Naive thymus-derived CD8-positive, alpha-beta T cell (primary cell): ENCODE measurements at places on chromosomes 7 and 10. TPM values are rescaled to one million over a fixed set of nuclear protein-coding genes. Genes with fewer than 3 reads are reported as not detected.

HOXA5 gene
- not detected for total RNA-seq

INMT gene
- total RNA-seq: 0.77 TPM

GRCh38 chr10:91144961-91145360 is 75.5 kb upstream of the PCGF5 start:
- H3K4me1 ChIP-seq: no peaks in the 10 kb centered on the region
- H3K27ac ChIP-seq: no peak overlapping the region
- H3K27me3 ChIP-seq: peaks cover 3% of the 10 kb centered on the region
- DNase-seq: no peak
- no peak overlapping the region for H3K4me3 ChIP-seq

GRCh38 chr10:107687701-107688100 is 523.2 kb upstream of the SORCS1 start:
- H3K4me1 ChIP-seq: peaks cover 12% of the 10 kb centered on the region
- no peak overlapping the region for H3K27ac ChIP-seq
- H3K4me3 ChIP-seq: no peak overlapping the region
- no peaks in the 10 kb centered on the region for H3K27me3 ChIP-seq
- no peak for DNase-seq

DNA sequence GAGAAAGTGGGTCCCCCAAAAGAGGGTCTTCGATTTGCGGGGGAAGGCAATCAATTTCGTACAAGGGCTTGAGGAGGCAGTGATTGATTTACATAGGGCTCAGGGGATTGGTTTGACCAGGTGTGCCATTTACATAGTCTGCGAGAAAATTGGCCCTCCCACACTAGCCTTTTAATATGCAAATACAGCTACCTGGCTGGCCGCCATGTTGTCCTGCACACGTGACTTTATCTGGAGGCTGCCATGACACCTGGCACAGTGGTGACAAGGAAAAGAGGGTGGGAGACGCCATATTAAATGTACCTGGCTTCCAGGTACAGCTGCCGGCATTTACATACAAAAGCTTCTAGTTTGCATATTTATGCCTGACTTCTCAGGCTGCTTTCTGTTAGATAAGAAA is 1577.2 kb upstream of the LRRTM3 start:
- no peaks in the 10 kb centered on the region for H3K27me3 ChIP-seq
- DNase-seq: no peak
- no peak overlapping the region for H3K27ac ChIP-seq
- H3K4me3 ChIP-seq: no peak overlapping the region
- H3K36me3 ChIP-seq: peaks cover 5% of the 10 kb centered on the region
- H3K4me1 ChIP-seq: no peaks in the 10 kb centered on the region

GRCh38 chr10:33016988-33017387 is 59.0 kb upstream of the ITGB1 start:
- DNase-seq: no peak
- H3K27ac ChIP-seq: no peak overlapping the region
- H3K36me3 ChIP-seq: no peaks in the 10 kb centered on the region
- no peaks in the 10 kb centered on the region for H3K27me3 ChIP-seq
- no peaks in the 10 kb centered on the region for H3K4me1 ChIP-seq
